ENCODE measurements at places on chromosomes 1 and 21. TPM values are rescaled to one million over a fixed set of nuclear protein-coding genes. Genes with fewer than 3 reads are reported as not detected.

- DNase-seq: peak; percentile 89
Observed at GRCh38 chr1:179016706-179017382, 8.8 kb upstream of the FAM20B start.

GRCh38 chr1:52904927-52905698 is 16.4 kb downstream of the ECHDC2 start:
- peak; percentile 75 for DNase-seq

GRCh38 chr1:46362158-46362557 is 21.6 kb downstream of the NSUN4 start:
- DNase-seq: no peak

DNA sequence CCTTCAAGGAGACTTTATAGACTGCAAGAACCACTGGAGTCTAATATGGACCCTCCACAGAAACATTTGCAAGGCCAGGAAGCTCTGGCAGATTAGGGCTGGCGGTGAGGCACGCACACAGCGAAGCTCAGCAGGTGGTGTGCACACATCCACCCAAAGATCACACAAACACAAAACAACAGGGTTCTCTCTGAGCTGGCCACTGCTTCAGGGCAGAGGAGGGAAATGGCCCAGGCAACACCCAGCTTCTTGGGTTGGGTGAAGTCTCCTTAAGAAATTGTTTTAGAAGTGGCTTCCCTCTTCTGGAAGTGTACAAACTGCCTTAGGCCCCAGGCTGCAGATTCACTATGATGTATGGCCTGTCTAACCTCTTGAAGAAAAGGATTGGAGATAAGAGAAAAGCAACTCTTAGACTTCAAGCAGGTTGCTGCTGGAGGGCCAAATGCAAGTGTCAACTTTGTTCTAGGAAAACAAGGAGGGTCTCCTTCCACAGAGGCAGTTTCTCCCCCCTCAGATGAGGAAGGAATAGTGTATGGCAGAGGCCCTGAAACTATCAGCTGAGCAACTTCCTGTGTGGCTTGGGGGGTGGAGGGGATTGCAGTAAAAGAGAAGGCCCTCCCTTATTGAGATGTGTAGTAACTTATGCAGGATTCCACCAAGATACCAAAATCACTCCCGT is 2.0 kb downstream of the RCSD1 start:
- no peak for DNase-seq

DNA sequence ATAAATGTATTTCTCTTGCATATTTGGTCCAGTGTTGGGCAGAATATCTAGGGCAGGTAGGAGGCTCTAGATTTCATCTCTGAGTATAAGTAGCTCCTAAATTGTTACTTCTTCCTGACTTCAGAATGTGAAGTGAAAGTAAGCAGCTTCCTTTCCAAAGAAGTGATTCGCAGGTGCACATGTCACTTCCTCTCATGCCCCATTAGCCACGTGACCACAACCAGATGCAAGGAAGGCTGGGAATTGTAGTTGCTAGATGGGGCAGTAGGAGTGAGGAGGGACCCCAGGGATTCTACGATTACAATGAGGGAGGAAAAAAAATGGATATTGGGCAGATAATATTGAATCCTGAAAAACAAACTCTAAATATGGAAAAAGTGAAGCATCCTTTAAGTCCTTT is 113.2 kb upstream of the CYYR1 start:
- DNase-seq: no peak

DNA sequence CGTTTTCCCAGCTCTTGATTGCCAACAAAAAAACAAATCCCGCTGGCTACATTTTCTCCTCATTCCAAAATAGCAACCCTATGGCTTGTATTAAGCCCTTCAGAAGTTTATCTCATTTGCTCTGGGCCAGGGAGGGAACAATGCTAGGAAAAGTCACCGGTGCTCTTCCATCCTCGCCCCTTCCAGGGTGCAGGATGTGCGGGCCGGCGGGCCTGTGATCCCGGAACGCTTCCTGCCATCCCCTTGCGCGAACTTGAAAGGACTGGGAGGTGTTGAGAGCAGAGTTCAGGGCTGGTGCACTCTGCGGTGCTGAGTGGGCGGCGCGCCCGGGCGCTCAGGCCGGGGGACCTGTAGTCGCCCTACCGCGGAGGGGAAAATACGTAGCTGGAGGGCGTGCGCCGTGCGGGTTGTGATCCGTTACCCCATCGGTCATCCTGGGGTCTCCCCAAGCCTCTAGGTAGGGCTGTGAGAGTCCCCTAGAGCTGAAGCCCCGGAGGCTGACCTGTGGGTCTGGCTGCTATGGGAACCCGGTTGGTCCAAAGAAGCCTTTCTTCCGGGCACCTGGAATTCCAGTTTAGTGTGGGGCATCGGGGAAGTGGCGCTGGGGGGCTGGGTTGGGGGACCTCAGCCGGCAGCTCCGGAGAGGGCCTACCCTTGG is 13.1 kb downstream of the NR5A2 start:
- no peak for DNase-seq

GRCh38 chr1:66197785-66198184 is 336.2 kb upstream of the SGIP1 start:
- no peak for DNase-seq

- DNase-seq: peak; percentile 58
Observed at GRCh38 chr1:182397653-182398393, 2.6 kb downstream of the TEDDM1 start.

The RSBN1 gene
- total RNA-seq: 24.8 TPM

The TRNP1 gene
- 1.2 TPM for total RNA-seq

The B3GALT5 gene
- 1.3 TPM for total RNA-seq
